ENCODE measurements at places on chromosomes 6 and 20.

DNA sequence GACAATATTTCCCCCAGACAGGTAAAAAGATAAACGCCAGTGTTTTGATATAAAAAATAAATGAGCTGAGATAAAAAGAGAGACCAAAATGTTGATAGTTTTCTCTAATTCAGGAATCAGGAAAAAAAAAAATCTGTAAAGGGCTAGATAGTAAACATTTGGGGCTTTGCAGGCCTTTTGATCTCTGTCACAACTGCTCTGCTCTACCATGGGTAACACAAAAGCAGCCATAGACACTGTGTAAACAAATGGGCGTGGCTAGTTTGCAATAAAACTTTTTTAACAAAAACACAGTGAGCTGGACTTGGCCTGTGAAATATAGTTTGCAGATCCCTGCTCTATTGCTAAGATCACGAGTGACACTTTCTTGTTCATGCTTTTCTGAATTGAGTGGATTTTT, 219.1 kb upstream of the STXBP5 start:
- DNase-seq: no peak

- DNase-seq: peak; percentile 58
These were observed 2.6 kb upstream of the ZBP1 start for GRCh38 chr20:57622579-57623381.

GRCh38 chr6:129844118-129844891, 16.8 kb downstream of the TMEM244 start:
- DNase-seq: no peak

GRCh38 chr6:36128073-36128472, 2.2 kb upstream of the MAPK13 start:
- DNase-seq: no peak

- DNase-seq: no peak
These were observed 72.2 kb downstream of the SGK1 start for GRCh38 chr6:134245706-134246105.

DNA sequence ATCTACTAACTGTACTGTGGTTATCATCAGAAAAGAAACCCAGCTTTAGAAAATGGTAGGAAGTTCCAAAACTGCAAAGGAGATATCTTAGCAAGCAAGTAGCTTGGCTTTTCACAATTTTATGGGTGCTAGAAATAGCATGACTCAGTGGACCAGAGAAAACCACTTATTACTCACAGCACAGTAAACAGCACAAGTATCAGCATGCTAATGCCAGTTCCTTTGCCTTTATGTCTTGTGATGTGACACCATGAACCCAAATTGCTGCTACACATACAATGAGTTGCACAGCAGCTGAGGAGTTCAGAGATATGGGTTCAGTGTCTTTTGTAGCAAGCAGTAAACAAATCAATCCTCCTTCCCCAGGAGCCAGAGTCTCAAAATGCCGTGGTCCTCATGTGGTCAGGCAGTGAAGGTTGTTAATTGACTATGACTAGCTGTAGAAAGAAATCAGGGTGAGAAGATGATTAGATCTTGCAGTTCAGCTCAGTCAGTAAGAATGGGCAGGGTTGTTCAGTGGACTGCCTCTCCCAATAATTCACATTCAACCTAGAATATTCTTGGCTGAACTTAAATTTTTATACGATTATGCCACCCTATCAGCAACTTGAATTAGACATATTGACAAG, 73.3 kb downstream of the OPRM1 start:
- no peak for DNase-seq

DNA sequence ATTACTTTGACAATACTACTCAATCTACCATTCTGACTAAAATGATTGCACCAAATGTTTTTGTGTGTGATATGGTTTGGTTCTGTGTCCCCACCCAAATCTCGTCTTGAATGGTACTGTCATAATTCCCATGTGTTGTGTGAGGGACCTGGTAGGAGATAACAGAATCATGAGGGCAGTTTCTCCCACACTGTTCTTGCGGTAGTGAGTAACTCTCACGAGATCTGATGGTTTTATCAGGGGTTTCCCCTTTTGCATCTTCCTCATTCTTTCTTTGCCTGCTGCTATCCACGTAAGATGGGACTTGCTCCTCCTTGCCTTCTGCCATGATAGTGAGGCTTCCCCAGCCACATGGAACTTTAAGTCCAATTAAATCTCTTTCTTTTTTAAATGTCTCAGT, 20.8 kb downstream of the SYCP2 start:
- DNase-seq: no peak

GRCh38 chr6:100171533-100172321, 177.7 kb upstream of the MCHR2 start:
- DNase-seq: no peak

DNA sequence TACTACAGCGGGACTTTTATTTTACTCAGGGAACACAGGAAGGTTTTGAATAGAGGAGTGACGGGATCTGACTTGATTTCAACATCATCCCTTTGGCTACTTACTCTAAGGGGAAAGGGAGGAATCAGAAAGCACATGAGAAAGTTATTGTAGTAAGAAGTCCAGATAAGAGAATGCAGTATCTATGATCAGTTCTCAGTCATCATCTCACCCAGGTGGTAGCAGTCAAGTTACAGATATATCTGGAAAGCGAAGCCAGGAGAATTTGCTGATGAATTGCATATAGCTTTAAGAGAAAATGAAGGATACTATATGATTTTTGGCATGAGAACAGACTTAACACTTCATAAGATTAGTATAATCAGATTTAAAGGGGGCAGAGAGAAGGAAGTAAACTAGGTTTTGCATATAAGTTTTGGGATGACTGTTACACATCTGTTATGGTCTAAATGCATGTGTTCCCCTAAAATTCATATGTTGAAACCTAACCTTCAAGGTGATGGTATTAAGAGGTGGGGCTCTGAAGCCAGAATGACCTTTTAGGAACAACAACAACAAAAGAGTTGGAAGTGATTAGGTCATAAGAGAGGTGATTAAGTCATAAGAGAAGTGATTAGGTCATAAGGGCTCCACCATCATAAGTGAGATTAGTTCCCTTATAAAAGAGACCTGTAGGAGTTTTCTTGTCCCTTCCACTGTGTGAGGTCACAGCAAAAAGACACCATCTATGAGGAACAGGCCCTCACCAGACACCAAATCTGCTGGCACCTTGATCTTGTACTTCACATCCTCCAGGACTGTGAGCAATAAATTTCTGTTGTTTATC, 6.7 kb downstream of the RAD21L1 start:
- no peak for DNase-seq

DNA sequence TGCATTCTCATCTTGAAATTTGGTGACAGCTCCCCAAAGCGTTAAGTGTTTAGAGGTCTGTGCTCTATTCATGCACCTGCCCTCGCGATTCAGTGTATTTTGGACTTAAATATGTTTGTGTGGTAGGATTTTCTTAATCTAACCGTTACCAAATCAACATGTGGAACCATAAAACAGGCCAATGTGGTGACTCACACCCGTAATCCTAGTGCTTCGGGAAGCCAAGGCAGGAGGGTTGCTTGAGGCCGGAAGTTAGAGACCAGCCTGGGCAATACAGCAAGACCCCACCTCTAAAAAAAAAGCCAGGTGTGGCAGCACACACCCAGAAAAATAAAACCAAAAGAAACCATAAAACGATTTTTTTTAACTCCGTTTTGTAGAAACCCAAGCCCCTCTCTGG, 31.5 kb downstream of the PYGB start:
- DNase-seq: no peak

GRCh38 chr20:5122873-5123260, 3.1 kb upstream of the PCNA start:
- no peak for DNase-seq

GRCh38 chr20:5430670-5431069, 113.9 kb upstream of the PROKR2 start:
- no peak for DNase-seq

- no peak for DNase-seq
These were observed 122.2 kb upstream of the TNFAIP3 start for GRCh38 chr6:137744877-137745276.

GRCh38 chr6:144195671-144196270, 45.5 kb downstream of the STX11 start:
- no peak for DNase-seq

DNA sequence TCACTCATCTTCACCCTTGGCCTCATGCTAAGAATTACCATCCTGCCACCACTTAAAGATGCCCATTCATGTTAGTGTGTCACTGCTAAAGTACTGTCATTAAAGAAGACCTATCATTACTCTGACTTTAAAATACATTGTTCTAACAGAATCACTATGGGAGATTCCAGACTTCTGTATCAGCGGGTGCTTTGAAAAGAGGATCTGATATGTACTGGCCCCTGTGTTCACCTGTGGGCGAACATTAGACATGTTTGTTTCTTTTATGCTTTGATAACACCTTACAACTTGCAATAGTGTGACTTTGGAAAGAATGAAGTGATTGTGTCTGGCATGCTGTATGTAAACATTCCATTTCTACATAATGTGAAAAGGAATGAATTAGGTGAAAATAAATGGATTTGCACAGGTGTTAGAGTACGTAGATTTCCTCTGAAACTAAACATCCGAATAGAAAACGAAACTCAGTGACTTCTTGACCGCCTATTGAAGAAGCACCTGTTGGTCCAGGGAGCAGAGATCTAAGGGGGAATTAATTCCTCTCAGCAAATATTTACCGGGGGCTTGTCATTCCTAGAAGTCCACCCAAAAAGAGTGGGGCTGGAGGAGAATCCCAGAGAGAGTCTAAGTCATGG, 132.3 kb downstream of the CARMIL1 start:
- no peak for DNase-seq

Data from activated naive CD4-positive, alpha-beta T cell (primary cell).